Hematopoietic multipotent progenitor cell treated with erythropoietin and hydrocortisone succinate and interleukin-3 and kit ligand, for 8 days (in vitro differentiated cells): ENCODE measurements at places on chromosomes 12 and 14.

DNA sequence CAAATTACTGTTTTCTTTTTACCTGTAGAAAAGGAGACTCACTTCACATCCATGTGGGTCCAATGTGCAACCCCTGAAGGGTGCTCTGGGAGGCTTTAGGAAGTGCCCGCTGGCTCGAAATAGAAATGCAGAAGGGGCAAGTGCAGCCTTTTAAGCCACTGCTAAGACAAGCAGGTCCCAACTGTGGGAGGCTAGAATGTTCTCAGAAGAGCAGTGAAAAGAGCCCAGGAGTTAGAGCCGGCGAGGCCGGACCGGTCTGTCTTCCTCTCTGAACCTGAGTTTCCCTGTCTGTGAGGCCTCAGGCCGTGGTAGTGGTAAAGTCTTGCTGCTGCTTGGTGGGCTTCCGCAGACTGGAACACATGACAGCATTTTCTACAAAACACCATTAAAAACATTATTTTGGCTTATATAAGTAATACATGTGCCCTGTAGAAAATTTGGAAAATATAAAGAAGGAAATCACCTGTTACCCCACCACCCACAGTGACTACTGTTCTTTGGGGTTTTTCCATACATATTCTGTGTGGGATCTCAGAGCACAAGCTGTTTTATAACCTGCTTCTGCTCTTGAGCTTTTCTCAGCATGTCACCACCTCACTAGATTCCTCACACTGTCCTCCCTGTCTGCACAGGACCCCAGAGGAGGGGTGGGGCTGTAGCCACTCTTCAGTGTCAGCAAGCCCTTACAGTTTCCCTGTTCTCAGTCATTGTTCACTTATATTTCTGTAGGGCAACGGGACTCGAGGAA lies 6.0 kb downstream of the CKB start:
- DNase-seq, result no peak

DNA sequence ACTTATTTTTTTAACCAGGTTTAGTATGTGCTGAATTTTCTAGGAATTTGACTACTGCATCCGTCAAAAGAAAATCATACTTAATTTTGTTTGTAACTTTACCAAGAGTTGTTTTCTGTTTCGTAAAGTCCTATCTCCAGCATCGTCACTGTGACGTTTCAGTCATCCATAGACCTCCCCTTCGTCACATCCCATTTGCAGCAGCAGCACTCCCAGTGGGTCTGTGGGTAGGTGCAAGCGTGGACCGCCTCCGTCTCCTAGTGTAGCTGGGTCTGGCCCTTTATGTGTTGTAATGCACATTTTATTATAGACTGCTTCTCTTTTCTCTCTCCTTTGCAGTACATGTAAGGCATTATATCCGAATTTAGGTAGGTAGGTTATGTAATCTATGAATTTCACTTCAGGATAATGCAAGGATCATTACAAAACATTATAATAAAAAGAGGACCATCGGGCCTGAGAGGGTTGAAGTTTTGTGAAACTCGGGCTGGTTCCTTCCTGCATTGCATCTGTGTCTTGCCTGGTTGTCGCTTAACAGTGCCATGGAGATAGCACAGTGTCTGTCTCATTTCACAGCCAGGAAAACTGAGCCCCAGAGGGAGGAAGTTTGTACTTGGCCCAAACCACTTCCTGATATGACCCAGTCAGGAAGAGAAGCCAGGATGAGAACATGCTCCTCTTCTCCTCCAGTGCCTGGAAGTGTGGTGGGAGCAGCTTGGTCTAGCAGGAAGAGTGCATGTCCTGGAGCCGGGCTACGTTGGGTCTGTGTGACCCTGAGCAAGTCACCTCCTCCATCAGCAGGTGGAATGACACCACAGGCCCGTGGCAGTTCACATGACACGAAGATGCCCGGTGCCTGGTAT lies 41.3 kb downstream of the EVL start:
- no peak for DNase-seq

- no peak for DNase-seq
These were observed 752 bp downstream of the DACT1 start for GRCh38 chr14:58638231-58639197.

GRCh38 chr12:91216871-91217270 lies 34.3 kb upstream of the DCN start:
- DNase-seq, result no peak

- no peak for DNase-seq
These were observed 223.1 kb downstream of the EFCAB11 start for GRCh38 chr14:89731396-89731933.

- no peak for DNase-seq
These were observed 13.4 kb upstream of the PCNX1 start for GRCh38 chr14:70893858-70894291.

DNA sequence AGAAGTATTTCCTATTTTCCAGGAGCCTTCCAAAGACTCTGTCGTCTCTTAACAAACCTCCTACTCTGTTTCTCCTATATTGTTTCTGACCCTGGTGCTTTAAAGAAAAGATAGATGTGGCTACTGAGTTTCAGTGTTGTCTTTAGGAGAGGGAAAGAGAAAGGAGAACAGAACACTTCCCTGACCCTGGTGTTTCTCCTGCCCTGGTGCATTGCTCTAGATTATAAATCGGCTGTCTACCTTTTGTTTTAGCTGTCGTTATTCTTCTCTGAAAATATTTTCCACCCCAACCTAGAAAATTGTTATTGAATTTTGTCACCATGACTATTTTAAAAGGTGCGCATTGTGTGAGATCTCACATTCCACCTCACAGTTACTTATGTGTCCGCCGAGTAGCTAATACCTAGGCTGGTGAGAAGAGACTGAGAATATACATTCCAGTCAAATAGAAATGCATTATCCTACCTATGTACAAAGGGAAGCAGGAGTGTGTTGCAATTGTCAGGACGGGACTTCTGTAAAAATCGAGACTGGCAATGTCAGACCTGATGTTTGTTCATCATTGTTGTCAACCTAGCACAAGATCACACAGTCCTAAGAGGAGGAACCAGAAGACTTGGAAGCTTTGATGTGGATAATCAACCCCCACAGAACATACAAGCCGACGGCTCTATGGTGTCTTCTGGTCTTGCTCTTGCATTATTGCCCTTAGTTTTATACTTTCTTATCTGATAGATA lies 108.7 kb upstream of the SLC38A4 start:
- no peak for DNase-seq
